Stimulated activated CD4-positive, alpha-beta T cell treated with anti-CD3 and anti-CD28 coated beads, Interleukin-1b, Interleukin-23, amount 100 ng/mL, for 1 hour (primary cell): ENCODE measurements at places on chromosomes 2 and 18.

DNA sequence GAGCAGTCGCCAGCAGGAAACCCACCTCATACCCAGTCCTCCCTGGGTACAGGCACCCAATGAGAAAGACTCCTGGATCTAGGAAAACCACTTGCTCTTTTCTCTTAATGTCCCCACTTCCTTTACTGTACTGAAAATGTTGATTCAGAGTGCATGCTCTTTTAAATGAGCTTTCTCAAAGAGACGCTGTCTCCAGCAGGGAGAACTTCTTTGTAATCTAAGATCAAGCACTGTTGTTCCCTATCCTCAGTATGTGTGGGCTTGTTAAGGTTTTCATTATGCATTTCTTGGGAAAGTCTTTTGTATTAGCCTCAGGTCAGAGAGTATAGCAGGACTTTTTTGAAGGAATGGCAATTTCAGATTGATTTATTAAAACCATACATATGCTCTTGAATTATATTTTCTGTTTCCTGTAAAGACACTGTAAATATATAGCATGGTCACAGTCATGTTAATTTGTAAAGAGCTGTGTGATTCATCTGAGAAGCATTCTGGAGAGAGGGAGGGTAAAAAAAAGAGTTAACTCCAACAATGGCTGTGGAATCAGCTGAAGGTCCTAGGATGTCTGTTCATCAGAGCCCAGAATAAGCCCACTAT lies 178.1 kb downstream of the MGAT5 start:
- no peak for DNase-seq

DNA sequence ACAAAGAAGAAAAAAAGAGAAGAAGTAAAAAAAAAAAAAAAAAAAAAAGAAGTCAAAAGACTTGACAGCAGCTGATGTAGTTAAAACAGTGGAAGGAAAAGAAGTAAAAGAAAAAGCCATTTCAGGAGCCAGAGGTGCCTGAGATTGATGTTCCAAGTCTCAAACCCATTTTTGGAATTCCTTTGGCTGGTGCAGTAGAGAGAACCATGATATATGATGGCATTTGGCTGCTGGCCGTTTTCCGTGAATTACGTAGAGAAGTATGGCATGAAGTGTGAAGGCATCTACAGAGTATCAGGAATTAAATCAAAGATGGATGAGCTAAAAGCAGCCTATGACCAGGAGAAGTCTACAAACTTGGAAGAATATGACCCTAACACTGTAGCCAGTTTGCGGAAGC lies 7.6 kb upstream of the CHST10 start:
- DNase-seq = no peak

DNA sequence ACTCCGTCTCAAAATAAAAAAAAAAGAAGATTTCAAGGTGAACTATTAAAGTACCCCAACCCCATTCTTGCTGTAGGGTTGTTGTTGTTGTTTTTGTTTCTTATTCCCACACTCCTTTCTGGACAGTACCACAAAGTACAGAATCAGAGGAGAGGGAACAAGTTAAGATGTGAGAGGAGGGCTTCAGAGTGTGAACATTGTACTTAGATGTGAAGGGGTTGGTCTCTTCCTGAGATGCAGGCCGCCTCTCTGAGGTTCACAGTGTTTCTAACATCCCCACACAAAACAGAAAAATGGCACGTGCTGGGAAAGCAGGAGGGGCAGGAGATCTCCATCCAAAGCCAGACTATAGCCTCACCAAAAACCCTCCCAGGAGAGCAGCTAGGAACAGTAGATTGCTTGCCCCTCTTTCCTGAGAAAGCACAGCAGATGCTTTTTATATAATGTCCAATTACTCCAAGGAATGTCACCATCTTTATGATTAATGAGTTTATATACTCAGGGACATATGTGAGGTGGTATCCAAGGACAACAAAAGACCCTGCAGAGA lies 22.6 kb downstream of the ADD2 start:
- DNase-seq = no peak

DNA sequence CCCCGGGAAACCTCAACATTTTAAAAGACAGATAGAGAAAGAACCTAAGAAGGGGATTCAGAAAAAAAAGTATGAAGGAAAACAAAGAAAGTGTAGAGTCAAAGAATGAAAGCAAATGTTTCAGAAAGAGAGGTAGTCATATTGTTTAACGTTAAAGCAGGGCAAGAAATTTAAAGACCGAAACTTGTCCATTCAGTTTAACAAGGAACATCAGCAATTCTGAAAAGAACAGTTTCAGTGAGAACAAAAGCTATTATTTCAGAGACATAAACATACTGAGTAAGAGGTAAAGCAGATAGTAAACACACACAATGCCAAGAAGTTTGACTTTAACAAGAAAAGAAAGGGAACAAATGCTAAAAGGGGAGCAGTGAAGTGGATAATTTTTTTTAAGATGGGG lies 41.1 kb downstream of the MBD2 start:
- no peak for DNase-seq

GRCh38 chr2:200306931-200307723 lies 634 bp downstream of the SPATS2L start:
- DNase-seq = no peak

GRCh38 chr2:143719406-143719805 lies 590.2 kb downstream of the ARHGAP15 start:
- DNase-seq = no peak

- no peak for DNase-seq
Measured at GRCh38 chr2:100524331-100524730, 38.5 kb upstream of the PDCL3 start.

GRCh38 chr2:34025196-34025595 lies 426.1 kb upstream of the FAM98A start:
- DNase-seq = no peak

GRCh38 chr2:110702514-110703380 lies 24.9 kb upstream of the BUB1 start:
- no peak for DNase-seq

DNA sequence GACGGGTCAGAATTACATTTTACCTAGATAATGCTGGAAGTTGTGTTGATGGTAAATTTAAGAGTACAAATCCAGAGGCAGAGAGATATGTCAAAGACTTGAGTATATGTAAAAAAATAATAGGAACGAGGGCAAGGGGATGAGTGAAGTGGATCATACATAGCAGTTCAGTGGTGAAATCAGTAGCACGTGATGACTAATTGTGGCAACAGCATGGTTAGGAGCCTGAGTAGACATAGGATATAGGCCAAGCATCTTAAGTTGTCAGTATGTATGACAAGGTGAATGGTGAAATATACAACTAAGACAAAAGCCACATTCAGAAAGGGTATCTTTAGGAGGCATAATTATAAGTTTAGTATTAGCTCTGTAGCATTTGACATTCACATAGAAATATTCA lies 826.5 kb upstream of the PIK3C3 start:
- no peak for DNase-seq

DNA sequence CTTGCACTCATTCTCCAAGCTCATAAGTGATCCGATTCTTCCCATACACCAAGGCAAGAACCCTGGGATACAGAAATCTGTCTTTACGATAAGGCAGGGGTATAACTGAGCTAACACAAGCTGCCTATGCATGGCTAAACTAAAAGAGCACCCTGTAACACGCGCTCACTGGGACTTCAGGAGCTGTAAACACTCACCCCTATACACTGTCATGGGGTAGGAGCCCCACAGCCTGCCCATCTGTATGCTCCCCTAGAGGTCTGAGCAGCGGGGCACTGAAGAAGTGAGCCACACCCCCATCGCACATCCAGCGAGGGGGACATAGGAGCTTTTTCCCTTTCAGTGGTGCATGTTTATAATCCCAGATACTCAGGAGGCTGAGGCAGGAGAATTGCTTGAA lies 46.7 kb downstream of the METTL8 start:
- no peak for DNase-seq

GRCh38 chr2:26144953-26145680 lies 27.8 kb upstream of the GAREM2 start:
- peak; percentile 43 for DNase-seq

- DNase-seq = no peak
Measured at GRCh38 chr18:69843015-69843414, 104.7 kb downstream of the CD226 start.

GRCh38 chr2:146412625-146413024 lies 1432.2 kb upstream of the ACVR2A start:
- no peak for DNase-seq

GRCh38 chr18:361941-362310 lies 94.1 kb upstream of the THOC1 start:
- no peak for DNase-seq

GRCh38 chr2:162524192-162524591 lies 180.3 kb downstream of the GCA start:
- no peak for DNase-seq

DNA sequence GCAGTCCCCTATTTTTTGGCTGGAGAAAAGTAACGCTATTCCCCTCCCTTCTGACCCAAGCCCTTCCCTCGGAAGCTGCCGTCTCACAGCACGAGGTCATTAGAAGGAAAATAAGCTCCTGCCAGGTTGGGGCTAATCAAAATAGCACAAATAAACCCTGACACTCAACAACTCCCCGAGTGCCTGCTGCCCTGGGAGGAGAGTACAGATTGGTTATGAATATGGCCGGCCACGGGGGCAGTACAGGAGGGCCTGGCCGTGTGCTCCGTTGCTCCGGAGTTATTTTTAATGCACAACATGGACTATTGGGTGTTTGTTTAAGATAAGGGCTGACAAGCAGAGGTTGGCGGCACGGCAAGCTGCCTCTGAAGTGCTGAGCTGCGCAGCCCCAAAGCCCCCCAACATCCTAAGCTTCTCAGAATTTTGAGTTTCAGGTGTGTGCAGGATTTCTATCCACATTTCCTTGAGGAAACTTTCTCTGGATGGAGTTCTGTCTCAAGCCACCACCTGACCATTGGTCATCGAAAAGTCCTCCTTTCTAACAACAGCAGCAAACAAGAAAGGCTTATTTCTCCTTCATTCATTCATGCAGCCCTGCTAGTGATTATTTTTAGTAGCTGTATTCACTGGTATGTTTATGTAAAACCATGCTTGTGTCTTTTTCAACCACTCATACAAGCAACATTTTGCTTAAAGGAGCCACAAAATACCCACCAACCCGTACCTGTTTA lies 58.7 kb downstream of the PAX3 start:
- no peak for DNase-seq

DNA sequence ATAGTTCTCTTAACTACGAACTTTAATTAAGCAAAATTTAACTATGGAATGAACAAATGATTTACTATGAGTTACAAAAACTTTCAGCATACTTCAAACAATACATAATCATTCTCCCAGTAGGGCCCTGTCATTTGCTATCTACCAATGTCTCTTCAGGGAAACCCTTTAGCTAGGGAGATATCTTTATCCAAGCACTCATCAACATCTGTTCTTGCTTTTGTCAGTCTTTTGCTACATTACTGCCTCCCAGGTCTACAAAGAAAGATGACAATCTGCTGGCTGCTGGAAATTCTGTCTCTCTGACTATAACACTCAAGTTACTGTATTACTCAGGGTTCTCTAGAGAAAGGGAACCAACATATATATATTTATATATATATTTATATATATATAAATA lies 1626.3 kb upstream of the CELF4 start:
- no peak for DNase-seq

- DNase-seq = no peak
Measured at GRCh38 chr2:32804205-32804604, 142.5 kb upstream of the LTBP1 start.

DNA sequence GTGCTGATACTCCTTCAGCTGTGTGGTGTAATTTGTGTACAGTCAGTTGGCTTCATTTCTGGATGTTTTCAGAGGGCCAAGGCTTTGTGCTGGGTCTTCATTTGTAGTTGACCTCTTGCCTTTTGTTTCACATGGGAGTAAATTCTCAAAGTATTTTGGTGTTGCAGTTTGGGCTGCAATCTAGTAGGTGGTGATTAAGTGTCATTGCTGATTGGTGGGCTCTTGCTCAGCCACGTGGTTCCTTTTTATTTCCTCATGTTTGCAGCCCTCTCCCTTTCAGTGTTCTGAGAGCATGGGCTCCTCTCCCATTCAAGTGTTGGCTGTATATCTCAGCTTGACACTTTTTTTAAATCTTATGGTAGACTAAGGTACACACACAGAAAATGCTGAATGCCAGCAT lies 96.8 kb downstream of the SNTG2 start:
- DNase-seq = no peak

GRCh38 chr18:43159086-43159770 lies 43.7 kb upstream of the RIT2 start:
- no peak for DNase-seq

- no peak for DNase-seq
Measured at GRCh38 chr2:219662566-219662965, 35.1 kb downstream of the SLC4A3 start.

DNA sequence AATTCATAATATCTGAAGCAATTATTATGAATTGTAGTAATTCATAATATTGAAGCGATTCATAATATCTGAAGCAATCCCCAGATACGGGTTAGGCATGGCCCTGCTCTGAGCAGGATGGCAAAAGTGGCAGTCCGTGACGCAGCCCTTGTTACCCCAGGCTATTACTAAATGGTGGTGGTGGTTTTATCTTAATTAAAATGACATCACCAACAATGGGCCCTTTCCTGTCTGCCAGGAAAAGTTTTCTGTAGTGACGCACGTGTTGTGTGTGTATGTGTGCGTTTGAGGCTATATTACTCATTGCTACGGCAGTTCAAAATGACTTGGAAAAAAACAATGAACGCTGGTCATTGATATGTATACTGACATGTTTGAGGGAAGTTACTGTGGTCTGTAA lies 10.6 kb upstream of the MOCOS start:
- no peak for DNase-seq

- DNase-seq = no peak
Measured at GRCh38 chr2:43790147-43790546, 16.3 kb downstream of the DYNC2LI1 start.

DNA sequence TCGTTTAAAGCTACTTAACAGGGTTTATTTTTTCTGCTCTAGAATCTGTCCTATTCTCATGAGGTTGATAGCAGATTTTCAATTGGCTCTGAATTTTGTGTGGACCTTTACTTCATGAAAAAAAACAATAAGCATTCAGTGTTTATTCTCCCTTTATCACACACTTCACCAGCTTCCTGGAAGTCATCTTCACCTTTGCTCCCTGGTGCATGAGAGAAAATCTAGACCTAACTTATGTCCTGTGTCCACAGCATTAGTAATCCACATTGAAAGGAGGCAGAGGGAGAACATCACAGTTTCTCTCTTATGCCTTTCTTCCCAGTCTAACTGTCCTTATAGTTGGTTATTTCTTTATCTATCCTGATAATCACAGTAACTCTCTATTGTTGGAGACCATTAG lies 316.1 kb downstream of the PTH2R start:
- DNase-seq = no peak

DNA sequence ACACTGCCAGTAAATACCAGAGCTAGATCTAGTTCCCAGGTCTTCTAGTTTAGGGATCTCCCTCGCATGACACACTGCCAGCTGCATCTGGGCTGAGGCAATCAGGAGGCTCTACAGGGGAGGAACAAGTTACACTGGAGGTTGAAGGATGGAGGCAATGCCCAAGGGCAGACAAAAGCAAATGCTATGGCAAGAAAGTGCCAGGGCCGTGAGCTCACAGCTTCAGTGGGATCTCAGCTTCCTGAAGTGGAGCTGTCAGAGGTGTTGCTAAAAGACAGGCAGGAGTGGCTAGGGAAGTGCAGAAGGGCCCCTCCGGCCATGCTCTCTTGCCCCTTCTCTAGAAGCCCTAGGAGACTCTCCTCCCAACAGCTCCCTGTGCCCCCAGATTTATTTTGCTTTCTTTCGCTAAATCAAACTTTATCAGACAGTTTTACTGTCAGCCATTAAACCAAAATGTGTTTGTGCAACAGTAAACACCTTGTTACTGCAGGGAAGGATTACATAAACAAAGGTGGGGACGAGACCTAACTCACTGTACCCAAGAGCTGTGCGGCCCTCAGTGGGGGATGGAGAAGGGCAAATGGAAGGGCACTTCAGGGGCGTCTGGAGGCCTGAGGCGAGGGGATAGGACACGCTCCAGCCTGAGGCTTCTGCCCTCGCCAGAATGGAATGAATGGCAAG lies 39.4 kb upstream of the PKDCC start:
- no peak for DNase-seq
